ENCODE measurements at places on chromosomes 6 and 20.
A peak's percentile ranks its signal among the peaks of the same experiment; 100 is the strongest.

DNA sequence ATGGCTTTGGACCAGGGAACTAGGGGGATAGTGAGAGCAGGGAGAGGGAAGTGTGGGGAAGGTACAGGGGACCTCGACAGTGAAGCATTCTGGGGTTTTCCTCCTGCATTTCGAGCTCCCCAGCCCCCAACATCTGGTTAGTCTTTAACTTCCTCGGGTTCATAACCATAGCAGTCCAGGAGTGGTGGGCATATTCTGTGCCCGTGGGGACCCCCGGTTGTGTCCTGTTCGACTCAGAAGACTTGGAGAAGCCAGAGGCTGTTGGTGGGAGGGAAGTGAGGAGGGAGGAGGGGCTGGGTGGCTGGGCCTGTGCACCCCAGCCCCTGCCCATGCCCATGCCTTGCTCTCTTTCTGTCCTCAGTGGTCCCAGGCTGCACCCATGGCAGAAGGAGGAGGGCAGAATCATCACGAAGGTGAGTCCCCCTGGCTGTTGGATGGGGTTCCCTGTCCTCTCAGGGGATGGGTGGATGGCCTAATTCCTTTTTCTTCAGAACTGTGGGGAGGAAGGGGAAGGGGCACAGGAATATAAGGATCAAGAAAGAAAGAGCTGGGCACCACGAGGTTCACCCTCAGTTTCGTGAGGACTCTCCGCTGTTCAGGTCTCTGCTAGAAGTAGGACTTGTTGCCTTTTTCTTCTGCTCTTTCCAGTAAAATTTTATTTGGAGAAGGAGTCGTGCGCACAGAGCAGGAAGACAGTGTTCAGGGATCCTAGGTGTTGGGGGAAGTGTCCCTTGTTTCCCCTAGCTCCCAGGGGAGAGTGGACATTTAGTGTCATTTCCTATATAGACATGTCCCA lies 4.2 kb downstream of the VEGFA start:
- no peak for DNase-seq

DNA sequence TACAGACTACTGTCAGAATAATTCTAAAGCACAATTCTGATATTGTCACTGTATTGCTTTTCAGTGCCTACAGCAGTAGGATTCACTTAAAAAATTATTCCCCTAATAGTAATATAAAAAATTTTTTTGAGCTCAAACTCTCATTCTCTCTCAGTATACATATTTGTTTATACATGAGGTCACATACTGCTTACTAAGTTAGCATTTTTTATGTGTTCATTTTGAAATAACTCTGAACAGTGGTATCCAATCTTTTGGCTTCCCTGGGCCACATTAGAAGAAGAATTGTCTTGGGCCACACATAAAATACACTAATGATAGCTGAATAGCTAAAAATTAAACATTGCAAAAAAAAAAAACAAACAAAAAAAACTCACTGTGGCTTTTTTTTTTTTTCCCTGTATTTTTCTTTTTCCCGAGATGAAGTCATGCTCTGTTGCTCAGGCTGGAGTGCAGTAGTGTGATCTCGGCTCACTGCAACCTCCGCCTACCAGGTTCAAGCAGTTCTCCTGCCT lies 38.6 kb downstream of the ASXL1 start:
- DNase-seq = no peak

- DNase-seq = no peak
Observed at GRCh38 chr6:25756382-25757363, 2.1 kb downstream of the SLC17A4 start.

DNA sequence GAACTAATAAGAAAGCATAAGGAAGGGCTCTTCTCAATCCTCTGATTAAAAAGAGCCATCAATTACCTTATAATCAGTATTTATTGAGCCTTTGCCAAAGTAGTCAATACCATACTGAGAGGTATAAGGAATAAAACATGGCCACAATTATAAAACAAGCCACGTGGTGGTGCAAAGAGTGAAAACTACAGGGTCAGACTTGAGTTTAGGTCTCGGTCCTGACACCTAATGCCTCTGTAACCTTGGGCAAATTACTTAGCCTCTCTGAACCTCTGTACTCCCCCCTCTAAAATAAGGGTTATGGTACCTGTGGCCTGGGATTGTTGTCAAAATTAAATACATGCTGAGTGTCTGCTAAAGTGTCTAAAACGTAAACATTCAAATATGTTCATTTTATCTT lies 11.8 kb downstream of the TRIM10 start:
- DNase-seq = no peak

- DNase-seq = peak; percentile 60
Observed at GRCh38 chr6:21593412-21593926, at the start of gene SOX4. TSS of gene SOX4 (plus strand) at chr6:21593751. CDS start at chr6:21594535, 784 bp downstream.

GRCh38 chr6:28082939-28083338 lies 2.6 kb downstream of the ZNF165 start:
- DNase-seq = no peak

DNA sequence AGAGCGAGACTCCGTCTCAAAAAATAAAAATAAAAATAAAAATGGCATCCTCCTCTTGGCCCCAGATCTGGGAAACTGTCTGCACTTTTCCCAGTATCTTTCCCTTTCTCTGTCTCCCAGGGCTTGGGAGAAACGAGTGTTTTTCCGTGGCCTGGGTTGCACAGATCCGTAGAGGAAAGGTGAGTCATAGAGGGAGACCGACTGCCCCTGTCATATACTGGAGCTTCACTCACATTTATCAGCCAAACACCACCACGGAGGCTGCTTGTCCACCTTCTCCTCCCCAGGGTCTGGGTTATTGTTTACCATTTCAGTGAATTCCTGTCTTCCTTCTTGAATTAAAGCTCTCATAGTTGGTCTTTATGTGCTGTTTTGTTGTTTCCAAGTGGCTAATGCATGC lies 31.9 kb upstream of the EIF2S2 start:
- DNase-seq = no peak

GRCh38 chr6:70221025-70221714 lies 81.7 kb downstream of the COL9A1 start:
- no peak for DNase-seq

DNA sequence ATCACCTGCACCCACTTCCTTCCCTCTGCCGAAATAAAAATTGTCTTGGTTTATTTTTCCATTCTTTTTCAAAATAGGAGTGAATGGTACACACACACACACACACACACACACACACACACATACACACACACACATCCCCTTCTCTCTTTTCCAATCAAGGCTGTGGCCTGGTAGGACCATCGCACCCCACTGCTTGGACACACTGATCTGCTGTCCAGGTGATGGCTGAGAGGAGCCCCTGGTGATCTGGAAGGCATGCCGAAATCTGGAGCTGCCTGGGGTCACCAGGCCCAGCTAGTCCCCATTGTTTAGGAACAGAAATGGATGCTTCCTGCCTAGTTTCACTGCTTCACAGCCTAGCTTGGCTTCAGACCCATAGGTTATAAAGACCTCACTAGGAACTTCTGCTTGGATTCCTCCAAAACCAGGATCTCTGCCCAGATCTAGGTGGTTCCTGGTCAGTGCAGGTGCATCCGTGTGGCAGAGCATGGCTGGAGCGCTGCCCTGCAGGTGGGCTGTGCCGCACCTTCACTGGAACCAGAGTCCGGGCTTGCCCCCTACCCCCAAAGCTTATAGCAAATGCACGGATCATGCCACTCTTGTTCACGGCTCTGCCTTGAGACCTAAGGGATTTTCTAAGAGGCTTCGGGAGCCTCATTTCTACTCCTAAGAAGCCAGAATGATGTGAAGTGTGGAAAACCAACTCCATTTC lies 42.9 kb upstream of the DACT2 start:
- DNase-seq = no peak

DNA sequence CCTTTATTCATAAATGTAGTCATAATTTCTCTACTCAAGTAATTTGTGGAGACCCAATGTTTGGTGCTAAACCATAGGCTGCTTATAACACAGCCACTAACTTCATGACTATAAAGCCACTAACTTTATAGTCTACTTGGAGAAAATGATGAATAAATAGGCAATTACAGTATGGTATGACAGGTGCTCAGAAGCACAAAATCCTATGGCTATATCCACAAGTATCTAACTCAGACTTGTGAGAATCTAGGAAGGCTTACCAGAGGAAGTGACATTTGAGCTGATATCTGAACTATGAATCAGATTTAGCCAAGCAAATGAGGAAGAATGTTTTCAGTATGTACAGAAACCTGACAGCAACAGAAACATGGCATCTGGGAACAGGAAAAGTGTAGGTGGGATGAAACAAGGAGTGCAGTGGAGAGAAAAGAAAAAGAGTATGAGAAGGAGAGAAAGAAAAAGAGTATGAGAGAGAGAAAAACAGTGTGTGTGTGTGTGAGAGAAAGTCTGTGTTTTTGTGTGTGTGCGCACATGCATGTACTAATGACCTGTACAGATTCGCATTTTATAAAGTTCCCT lies 59.9 kb downstream of the REV3L start:
- DNase-seq = no peak

- DNase-seq = peak; percentile 75
Observed at GRCh38 chr6:152309648-152310047, 327.5 kb downstream of the SYNE1 start.

GRCh38 chr6:75128878-75129570 lies 76.8 kb downstream of the COL12A1 start:
- DNase-seq = no peak

GRCh38 chr6:11535801-11536230 lies 1.7 kb upstream of the TMEM170B start:
- DNase-seq = no peak

DNA sequence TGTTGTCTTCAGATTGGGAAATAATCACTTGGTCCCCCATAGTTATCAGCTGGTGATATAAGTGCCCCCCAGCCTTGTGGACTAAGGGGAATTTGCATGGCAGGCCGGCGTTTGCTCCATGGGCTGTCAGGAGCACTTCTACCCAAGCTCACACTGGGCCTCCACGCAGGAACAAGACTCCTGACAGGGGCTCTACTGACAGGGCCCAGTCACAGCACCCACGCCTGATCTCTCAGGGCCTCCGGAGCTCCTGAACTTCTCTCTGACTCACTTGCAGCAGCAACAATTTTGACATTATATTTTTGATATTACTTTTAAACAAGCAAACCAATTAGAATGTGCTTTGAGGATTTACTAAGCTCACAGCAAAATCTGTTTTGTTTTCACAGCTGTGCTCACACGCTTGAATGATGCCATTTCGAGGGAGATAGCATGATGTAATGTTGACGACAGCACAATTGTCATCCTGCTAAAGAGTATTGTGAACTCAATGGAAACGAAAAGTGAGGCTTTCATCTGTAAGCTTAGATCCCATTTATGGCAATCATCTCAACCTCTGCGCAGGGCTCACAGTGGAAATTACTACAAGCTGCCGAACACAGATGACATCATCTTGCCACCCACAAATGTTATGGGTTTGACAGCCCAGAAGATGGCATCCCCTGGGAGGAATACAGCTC lies 28.7 kb upstream of the TXNDC5 start:
- DNase-seq = no peak

GRCh38 chr6:27295301-27296079 lies 16.6 kb downstream of the POM121L2 start:
- no peak for DNase-seq
